Calu3 (cell line): ENCODE measurements at places on chromosomes 3 and 15. TPM values are rescaled to one million over a fixed set of nuclear protein-coding genes. Genes with fewer than 3 reads are reported as not detected.

DNA sequence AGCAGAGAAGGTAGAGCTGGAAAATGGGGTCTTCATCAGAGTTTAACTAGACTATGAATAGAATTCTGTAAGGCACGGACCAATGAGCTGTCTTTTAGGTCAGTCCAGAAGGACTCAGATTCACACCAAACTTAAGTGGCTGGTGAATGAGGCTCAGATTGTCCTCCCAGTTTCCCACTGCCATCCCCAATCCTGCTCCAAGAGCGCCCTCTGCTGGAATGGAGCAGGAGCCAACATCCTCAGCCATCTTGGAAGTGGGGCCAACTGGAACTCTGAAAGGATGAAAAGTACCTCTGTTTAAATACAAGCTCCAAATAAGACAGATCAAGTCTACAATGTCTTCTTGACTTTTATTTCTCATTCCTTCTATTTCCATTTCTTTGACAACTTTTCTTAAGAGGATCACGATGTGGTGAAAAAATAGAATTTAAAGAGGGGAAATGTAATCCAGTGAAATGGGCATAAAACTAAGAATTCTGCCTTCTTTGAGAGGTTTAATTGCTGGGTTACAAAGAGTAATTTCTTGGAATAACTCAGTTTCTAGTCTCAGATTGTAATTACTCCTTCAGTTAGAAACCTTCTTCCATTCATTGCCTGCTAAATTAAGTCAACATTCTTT lies 217.1 kb upstream of the TPRG1 start:
- DNase-seq: peak; percentile 94

DNA sequence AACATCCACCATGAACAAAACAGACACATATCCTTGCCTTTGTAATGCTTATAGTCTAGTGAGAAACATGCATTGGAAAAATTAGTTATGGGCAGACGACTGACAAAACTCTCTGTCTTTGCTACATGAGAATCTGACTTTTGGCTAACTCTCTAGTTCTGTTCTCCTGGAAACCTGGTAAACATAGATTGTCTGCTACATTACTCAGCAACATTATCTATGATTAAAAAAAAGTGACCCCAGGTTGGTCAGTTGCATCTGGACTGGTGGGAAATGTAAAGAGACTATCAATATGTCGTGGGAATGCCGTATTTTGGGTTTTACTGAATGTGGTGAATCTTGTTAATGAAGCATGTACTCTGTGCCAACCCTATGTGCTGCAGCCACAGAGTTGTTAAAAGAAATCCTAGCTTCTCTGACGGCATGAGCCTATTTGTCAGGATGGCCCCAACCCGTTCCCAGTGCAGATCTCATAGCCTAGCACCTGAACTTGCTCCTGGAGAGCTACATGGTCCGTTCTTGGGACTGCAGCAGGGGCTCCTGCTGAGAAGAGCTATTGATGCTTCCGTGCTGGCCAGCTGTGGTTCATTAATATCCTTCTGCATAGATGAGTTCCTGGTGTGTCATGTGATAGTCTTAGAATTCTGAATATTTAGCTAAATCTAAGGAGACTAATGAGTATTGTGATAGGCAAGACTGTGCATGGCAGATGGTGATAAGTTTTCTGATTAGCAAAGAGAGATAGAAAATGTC lies 311.7 kb upstream of the ZNF717 start:
- no peak for DNase-seq

DNA sequence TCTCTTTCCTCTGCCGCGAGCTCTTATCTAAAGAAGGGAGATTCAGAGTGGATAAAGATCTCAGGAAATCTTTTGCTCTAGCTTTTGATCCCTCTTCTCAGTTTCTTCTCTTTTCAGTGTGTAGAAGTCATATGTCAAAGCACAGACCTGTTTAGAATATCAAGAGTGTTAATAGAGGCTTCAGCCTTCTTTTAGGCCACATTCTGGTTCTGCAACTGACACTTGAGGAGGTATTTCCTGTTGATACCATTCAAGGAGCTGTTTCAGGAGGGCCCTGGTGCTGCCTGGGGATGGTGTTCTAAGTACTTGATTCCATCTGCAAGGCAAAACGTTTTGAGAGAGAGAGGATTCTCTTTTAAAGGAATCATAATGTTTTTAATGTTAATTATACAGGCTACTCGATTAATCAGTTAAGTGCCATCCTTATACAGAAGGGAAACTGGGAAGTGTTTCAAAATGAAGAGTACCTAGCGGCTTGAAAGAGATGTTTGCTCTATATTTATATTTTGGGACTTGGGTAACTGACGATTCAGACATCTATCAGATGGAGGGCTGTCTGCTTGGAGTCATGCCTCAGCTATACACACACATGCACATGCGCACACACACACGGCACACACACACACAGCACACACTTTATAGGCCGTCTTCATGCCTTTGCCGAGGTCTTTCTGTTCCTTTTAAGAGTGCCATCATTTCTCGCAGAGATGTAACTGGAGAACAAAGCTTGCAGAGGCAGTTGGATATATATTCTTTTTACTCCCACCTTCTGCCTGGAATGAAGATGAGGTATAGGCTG lies 313.9 kb downstream of the PTPRG start:
- no peak for DNase-seq

DNA sequence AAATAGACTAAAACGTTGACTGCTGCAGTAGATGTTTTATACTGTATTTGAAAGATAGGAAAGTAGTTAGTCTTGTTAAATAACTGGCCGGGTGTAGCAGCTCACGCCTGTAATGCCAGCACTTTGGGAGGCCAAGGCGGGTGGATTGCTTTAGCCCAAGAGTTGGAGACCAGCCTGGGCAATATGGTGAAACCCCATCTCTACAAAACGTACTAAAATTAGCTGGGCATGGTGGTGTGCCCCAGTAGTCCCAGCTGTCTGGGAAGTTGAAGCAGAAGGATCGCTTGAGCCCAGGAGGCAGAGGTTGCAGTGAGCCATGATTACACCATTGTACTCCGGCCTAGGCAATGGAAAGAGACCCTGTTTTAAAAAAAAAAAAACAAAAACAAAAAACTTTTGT lies 60.5 kb upstream of the ULK4 start:
- DNase-seq: no peak

DNA sequence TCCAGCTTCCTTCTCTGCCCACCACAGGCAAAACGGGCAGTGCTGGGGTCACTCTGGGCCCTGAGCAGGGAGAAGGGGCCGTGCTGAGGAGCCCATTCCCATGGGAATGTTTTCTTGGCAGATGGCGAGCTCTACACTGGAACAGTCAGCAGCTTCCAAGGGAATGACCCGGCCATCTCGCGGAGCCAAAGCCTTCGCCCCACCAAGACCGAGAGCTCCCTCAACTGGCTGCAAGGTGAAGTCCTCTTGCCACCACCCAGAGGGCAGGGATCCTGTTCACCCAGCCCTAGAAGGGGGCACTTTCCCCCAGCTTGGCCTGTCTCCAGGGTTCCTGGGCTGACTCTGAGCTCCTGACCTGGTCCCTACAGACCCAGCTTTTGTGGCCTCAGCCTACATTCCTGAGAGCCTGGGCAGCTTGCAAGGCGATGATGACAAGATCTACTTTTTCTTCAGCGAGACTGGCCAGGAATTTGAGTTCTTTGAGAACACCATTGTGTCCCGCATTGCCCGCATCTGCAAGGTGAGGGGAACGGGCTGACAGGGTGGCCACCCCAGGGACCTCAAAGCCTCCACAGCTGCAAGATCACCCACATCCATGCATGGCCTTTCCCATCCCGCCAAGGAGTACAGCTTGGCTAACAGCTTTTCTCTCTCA lies 12.4 kb downstream of the CIB1 start:
- DNase-seq: peak; percentile 85

- DNase-seq: no peak
These were observed 8.3 kb downstream of the TRIM42 start for GRCh38 chr3:140686128-140686527.

DNA sequence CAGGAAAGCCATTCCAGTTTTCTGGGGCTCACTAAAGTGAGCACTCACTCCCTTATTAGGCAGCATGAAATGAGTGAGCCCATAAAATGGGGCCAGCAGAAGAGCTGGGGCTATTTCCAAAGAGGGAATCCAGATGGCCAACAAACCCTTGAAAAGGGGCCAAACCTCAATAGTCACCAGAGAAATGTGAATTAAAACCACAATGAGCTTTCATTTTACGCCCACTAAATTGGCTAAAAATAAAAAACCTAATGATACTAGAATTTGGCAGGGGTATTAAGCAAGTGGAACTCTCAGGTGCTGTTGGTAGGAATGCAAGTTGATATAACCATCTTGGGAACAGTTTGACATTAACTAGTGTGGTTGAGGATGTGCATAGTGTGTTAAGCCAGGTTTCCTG lies 42.1 kb upstream of the RAF1 start:
- DNase-seq: no peak

DNA sequence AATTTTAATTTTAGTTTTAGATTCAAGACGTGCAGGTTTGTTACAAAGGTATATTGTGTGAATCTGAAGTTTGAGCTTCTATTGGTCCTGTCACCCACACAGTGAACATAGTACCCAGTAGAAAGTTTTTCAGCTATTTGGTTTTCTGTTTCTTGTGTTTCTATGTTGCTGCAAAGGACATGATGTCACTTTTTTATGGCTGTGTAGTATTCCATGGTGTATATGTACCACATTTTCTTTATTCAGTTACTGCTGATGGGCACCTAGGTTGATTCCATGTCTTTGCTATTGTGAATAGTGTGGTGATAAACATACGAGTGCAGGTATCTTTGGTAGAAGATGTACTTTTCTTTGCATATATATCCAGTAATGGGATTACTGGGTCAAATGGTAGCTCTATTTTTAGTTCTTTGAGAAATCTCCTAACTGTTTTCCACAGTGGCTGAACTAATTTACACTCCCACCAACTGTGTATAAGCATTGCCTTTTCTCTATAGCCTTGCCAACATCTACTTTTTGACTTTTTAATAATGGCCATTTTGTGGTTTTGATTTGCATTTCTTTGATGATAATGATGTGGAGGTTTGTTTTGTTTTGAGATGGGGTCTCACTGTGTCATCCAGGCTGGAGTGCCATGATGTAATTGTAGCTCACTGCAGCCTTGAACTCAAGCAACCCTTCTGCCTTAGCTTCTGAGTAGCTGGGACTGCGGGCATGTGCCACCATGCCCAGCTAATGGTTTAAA lies 43.9 kb downstream of the LIMD1 start:
- DNase-seq: no peak

DNA sequence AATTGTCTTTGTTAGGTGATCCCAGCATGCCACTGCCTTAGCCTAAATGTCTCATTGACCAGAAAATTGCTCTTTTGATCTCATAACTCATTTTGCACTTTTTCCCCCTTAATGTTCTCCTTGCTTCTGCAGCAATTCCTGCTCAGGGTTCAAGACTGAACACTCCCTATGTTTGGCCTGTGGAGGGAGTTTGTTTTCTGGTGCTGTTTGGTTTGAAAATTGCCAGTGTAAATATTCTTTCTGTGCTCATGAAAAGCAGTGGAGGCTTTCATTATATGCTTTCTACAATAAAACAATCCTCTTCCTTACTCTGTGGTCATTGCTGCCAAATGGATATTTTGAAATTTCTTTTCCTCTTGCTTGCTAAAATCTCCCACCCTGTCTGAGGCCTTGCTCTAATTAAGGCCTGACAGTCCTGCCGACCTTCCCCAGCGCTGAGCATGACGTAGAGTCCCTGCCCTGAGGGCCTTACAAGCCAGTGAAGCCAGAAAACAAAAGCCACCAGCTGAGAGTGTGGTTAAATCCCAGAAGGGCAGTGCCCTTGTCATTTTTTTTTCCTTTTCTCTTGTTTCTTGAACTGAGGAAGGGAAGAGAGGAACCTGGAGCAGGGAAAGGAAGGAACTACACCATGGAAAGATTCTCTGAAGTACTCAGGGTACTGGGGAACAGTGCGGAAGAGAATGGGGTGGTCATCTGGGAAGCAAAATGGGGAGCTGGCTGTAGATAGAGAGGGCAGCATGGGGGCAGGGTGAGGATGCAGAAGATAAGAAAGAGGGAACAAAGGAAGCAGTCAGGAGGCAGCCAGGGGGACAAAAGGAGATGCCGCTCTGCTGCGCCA lies 24.8 kb downstream of the ZBTB38 start:
- DNase-seq: no peak

GRCh38 chr3:373193-373779 lies 176.7 kb downstream of the CHL1 start:
- no peak for DNase-seq

DNA sequence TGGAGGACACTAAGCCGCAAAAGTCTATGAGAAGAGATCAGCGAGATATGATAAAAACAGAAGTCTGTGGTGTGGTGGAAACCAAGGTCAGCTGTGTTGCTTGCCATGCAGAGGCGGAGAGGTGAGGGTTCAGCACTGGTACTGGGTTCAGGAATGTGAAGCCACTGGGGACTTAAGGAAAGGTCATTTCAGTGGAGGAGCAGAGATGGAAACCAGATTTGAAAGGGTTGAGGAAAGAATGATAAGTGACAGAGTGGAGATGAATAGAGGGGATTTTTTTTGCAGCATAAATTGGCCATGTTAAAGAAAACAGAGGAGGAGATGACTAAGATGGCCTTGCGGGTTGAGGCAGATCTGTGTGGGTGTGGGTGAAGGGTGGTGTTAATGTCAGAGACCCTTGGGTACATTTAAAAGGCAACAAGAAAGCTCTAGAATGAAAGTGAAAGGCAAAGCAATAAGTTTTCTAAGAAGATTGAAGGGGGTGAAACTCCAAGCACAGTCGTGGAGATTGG lies 265.5 kb downstream of the ADAMTSL3 start:
- no peak for DNase-seq

GRCh38 chr3:66101901-66102300 lies 63.2 kb upstream of the MAGI1 start:
- DNase-seq: no peak

- DNase-seq: no peak
These were observed 291.2 kb downstream of the FAM43A start for GRCh38 chr3:194976874-194977273.

- no peak for DNase-seq
These were observed 21.8 kb downstream of the GREM1 start for GRCh38 chr15:32739522-32740063.

DNA sequence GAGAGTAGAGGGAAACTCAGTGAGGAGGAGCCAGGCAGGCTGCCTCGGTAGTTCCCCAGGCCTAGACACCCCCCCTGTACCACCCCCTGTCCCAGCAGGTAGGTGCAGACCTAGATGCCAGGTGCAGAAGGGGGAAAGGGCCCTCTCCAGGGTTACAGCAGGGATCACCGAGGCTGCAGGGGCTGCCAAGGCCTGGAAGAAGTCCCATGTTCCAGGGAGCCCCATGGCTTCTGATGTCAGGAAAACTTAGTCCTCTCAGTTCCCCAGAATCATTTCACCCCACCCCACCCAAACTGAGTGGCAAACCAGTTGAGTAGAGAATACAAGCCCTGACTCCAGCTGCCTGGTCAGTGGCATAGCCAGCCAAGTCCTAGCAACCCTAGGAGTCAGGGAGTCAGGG lies 7.4 kb upstream of the SEMA3B start:
- no peak for DNase-seq

CDHR4 gene
- not detected in 2 replicates for total RNA-seq

MB21D2 gene
- total RNA-seq: 11.9 and 12.6 TPM in 2 replicates

RTF1 gene
- total RNA-seq: 18.8 and 25.0 TPM in 2 replicates

MKRN3 gene
- total RNA-seq: not detected in 2 replicates

LDHAL6B gene
- total RNA-seq: not detected in 2 replicates

UNC13C gene
- 0.32 and 0.38 TPM in 2 replicates for total RNA-seq

ZCWPW2 gene
- 0.42 TPM in 1 of 2 replicates, not detected in the other for total RNA-seq
